Articular chondrocyte of knee joint (primary cell): ENCODE measurements at places on chromosomes 12 and 14. TPM values are rescaled to one million over a fixed set of nuclear protein-coding genes. Genes with fewer than 3 reads are reported as not detected.

The EML5 gene
- total RNA-seq, result 0.13 and 0.22 TPM in 2 replicates

The PDZRN4 gene
- total RNA-seq, result 0.13 TPM in 1 of 2 replicates, not detected in the other

The CD4 gene
- total RNA-seq, result 2.3 and 4.3 TPM in 2 replicates

The NRXN3 gene
- total RNA-seq, result 0.11 TPM in 1 of 2 replicates, not detected in the other

The RD3L gene
- not detected in 2 replicates for total RNA-seq

The CARMIL3 gene
- 0.22 and 0.52 TPM in 2 replicates for total RNA-seq

The CCDC184 gene
- total RNA-seq, result 0.52 and 0.97 TPM in 2 replicates

The OTUB2 gene
- 1.3 and 2.5 TPM in 2 replicates for total RNA-seq

The STAB2 gene
- not detected in 2 replicates for total RNA-seq

The RPL10L gene
- total RNA-seq, result not detected in 2 replicates

The ZC2HC1C gene
- total RNA-seq, result 1.2 and 1.5 TPM in 2 replicates

The ANKRD9 gene
- total RNA-seq, result 7.4 and 11.9 TPM in 2 replicates

The SRRM4 gene
- not detected in 2 replicates for total RNA-seq

The GPR65 gene
- not detected in 2 replicates for total RNA-seq

The EPYC gene
- 0.26 and 0.76 TPM in 2 replicates for total RNA-seq

The TTC6 gene
- under 0.01 TPM in 1 of 2 replicates, not detected in the other for total RNA-seq

The GPD1 gene
- total RNA-seq, result 0.11 and 0.13 TPM in 2 replicates

The RAPGEF3 gene
- total RNA-seq, result 14.2 and 18.6 TPM in 2 replicates

The MGAT4C gene
- not detected in 2 replicates for total RNA-seq

The PLXNC1 gene
- 6.8 and 9.4 TPM in 2 replicates for total RNA-seq

The LUM gene
- total RNA-seq, result 7,416 and 8,099 TPM in 2 replicates

The TEX22 gene
- 0.39 and 0.43 TPM in 2 replicates for total RNA-seq

The TAS2R50 gene
- 5.7 and 7.8 TPM in 2 replicates for total RNA-seq

The LBHD2 gene
- total RNA-seq, result not detected in 2 replicates

The ERBB3 gene
- total RNA-seq, result 0.65 and 0.91 TPM in 2 replicates

The DLST gene
- total RNA-seq, result 64.5 and 78.0 TPM in 2 replicates

The OTX2 gene
- not detected in 2 replicates for total RNA-seq

The IFI27 gene
- total RNA-seq, result 66.0 and 68.9 TPM in 2 replicates

The P2RX7 gene
- total RNA-seq, result 2.5 and 5.7 TPM in 2 replicates

The CCNB1IP1 gene
- total RNA-seq, result 40.1 and 40.6 TPM in 2 replicates

The FGF6 gene
- not detected in 2 replicates for total RNA-seq

The A2M gene
- total RNA-seq, result 3.9 and 6.5 TPM in 2 replicates

The TAS2R10 gene
- total RNA-seq, result 1.9 and 2.9 TPM in 2 replicates

The SIRT4 gene
- total RNA-seq, result 1.0 and 1.8 TPM in 2 replicates

The RNU4-1 gene
- total RNA-seq, result under 0.01 TPM in 2 replicates

The INSM2 gene
- not detected in 2 replicates for total RNA-seq

The TMTC1 gene
- 115 and 127 TPM in 2 replicates for total RNA-seq

The FZD10 gene
- 0.26 and 0.65 TPM in 2 replicates for total RNA-seq

The MANSC4 gene
- not detected in 2 replicates for total RNA-seq

The SLC10A1 gene
- total RNA-seq, result not detected in 2 replicates

The MMP17 gene
- 0.86 and 1.3 TPM in 2 replicates for total RNA-seq

The TMEM179 gene
- 0.11 and 0.13 TPM in 2 replicates for total RNA-seq

The SYT1 gene
- 1.5 TPM in 1 of 2 replicates, not detected in the other for total RNA-seq

The MARK3 gene
- total RNA-seq, result 79.2 and 95.4 TPM in 2 replicates

The MYF6 gene
- total RNA-seq, result not detected in 2 replicates

The PTGER2 gene
- 17.9 and 33.3 TPM in 2 replicates for total RNA-seq

The MMP14 gene
- 336 and 393 TPM in 2 replicates for total RNA-seq

The ESRRB gene
- total RNA-seq, result 0.11 and 0.13 TPM in 2 replicates

The OR10G3 gene
- total RNA-seq, result not detected in 2 replicates

The GZMB gene
- not detected in 2 replicates for total RNA-seq

The ANAPC7 gene
- total RNA-seq, result 37.8 and 43.9 TPM in 2 replicates

The TCTN2 gene
- 24.2 and 29.0 TPM in 2 replicates for total RNA-seq

The SDSL gene
- total RNA-seq, result 6.7 and 8.8 TPM in 2 replicates

The BDKRB1 gene
- 13.2 and 21.7 TPM in 2 replicates for total RNA-seq

The FKBP11 gene
- total RNA-seq, result 17.4 and 31.5 TPM in 2 replicates

The CLEC2A gene
- not detected in 2 replicates for total RNA-seq

The POTEM gene
- not detected in 2 replicates for total RNA-seq
